GM20000 (cell line): ENCODE measurements at places on chromosomes 2 and 18.

DNA sequence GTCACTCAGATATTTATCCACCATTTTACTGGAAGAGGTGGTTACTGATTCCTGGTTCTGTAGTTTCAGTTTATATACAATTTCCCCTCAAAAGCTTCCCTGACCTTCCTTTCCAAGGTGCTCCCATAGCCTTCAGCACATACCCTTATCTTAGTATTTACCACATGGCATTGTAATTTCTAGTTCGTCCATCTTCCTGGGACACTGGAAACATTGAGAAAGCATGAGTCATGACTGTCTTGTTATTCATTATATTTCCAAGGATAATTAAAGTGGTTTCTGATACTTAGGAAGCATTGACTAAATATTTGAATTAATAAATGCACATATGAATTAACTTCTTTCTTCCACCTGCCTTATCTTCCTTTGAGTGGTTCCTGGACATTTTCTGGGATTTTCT, 203.8 kb downstream of the ETAA1 start:
- no peak for DNase-seq

GRCh38 chr2:211875488-211875887, 663.1 kb downstream of the ERBB4 start:
- DNase-seq: no peak

- DNase-seq: no peak
These were observed 521.2 kb downstream of the TNS1 start for GRCh38 chr2:217481577-217481976.

DNA sequence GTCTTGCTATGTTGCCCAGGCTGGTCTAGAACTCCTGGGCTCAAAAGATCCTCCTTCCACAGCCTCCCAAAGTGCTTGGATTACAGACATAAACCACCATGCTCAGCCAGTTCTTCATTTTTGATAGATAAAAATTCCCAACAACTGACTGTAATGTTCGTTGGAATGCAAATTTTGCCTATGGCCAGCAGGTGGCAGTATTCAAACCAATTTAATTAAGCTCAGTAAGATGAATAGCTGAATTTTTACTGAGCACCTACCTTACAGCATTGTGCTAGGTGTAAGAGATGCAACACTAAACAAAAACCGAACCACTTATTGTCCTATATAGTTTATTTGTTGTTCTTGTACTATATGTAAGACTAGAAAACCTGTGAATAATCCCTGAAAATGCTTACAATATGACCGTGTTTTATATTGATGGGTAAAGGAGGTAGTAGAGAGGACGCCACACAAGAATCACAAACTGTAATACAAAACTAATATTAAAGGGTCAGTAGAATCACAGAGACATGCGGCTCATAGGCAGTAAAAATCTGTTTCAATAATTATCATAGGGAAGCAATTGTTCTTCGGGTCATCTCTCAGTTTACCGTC, 8.2 kb upstream of the TMEM182 start:
- DNase-seq: peak; percentile 28

- no peak for DNase-seq
These were observed 214.2 kb downstream of the CALCRL start for GRCh38 chr2:187233811-187234210.

DNA sequence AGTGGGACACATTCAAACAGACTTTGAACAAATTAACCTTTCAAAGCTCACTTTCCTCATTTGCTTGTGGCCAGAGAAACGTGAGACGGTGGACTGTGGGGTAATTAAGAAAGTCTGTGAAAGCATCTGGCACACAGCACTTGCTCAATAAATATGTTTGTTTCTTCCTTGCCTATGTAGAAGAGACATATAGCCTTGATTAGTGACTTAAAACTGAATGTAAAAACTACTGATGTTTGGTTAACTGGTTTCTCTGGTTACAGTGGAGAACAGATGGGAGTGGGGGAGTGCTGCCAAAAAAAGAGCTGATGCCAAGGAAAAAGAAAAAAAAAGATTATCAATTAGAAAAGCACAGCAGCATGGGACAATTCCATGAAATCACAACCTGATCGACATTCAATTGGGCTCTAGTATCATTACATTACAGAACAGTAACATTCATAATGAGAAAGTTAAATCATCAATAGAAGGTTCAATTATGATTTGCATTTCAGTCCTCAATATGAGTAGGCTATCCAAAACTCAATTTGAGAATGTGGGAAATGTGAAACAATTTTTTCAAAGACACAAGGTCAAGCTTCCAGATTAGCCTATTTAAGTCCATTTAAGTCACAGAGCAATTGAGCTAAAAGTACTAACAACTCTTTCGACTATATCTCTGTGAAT, 14.7 kb downstream of the CUL3 start:
- no peak for DNase-seq

DNA sequence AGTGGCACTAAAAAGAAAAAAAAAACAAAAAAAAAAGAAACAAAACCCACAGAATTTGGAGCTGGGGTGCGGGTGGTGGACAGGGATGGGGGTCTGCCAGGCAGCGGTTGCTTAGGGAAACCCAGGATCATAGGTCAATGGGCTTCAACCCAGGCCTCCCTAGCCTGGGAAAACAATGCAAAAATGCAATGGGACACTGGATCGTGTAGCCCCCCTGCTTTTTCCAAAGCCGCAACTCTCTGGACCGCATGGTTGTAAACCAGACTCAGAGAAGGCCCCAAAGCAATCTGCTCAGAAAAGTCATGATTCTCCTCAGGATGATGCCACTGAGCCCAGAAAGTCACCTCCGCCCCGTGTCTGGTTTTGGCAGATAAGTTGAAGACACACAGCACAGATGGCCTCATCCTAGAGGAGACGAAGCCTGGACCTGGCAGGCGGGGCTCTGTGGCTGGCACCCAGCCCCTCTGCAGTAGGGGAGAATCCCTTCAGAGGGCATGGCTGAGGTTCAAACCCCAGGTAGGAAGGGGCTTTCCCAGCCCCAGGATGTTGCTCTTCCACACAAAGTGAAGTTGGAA, 5.1 kb downstream of the DLX2 start:
- peak; percentile 33 for DNase-seq

DNA sequence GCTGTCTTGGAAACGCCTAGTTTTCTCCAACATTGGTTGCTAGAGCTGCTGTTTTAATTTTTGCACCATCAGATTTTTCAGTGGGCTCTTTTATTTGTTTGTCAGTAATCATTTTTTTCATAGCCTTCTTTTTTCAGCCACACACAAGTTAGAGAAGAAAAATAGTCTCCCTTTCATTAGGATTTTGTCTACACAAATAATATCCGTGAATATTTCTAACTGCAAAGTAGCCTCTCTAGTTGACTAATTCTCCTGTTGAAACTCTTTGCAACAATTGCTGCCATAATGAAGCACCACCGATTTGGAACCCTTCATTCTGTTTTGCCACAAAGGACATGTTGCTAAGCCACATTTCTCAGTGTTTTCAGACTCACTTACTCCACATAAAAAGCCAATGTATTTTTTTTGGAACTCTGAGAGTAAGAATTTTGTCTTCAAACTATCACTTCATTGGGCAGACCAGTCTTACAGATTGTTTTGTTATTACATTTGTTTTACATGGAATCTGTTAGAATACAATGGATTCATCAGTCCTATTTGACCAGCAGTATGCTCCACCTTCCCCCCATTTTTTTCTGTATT, 9.6 kb downstream of the KCNJ3 start:
- DNase-seq: no peak

- DNase-seq: no peak
These were observed 2.7 kb downstream of the PER2 start for GRCh38 chr2:238285653-238286082.

DNA sequence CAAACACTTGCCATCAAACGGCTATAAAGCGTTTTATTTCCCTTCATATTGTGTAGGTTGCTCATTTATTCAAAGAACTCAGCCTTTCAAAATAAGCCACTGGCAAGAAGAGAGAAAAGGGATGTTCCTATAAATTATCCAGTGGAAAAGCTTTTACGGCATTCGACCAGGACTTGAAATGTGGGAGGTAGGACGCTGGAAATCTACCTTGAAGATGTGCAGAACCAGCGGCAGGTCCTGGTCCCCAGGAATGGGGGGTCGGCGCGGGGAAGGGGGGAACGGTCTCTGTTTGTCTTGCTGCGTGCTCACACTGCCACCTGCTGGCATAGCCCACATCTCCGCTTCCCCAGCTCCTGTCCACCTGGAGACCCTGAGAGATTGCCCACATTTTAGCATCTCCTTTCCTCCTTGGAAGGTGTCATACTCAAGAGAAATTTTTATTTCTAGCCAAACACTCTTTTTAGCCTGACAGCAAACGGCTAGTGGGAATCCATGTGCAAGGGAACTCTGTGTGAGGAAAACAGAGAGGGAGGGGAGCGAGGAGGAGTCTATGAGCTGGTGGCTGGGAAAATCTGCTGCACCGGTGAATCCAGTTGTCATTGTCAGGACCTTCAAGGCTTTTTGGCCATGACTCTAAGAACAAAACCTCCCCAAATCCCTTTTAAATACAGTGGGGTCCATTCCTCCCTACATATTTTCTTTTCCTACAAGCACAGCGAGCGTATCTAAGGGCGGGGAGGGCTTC, 349.0 kb upstream of the PKDCC start:
- DNase-seq: peak; percentile 52

GRCh38 chr2:168524005-168524404, 67.9 kb downstream of the CERS6 start:
- no peak for DNase-seq

DNA sequence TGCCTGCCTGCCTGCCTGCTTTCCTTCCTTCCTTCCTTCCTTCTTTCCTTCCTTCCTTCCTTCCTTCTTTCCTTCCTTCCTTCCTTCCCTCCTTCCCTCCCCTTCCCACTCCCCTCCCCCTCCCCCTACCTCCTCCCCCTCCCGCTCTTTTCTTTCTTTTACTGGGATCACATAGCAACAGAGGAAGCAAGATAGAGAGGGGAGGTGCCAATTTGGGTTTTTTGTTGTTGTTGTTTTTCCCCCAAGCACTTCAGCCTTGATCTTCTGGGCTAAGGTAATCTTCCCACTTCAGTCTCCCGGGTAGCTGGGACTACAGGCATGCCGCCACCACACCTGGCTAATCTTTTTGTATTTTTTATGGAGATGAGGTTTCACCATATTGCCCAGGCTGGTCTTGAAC, 20.0 kb downstream of the PPM1B start:
- DNase-seq: no peak

DNA sequence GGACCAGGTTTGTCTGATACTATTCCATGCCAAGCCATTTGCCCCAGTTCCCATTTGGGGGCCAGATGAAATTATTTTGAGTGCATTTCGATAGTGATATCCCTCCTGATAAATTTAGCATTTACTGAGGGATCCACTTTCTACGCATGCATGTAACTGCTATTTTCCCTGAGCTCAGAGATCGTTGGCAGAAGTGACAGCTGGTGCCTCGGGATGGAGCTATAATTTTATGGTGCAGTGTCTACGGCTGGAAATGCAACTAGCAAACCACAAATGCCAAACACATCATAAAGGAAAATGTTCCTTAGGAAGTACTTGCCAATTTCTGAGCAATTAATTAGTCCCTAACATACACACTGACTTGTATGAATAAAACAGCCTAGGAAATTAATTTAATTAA, 254.8 kb downstream of the SLC8A1 start:
- DNase-seq: no peak

- no peak for DNase-seq
These were observed 78.3 kb downstream of the STPG4 start for GRCh38 chr2:47076586-47077441.

GRCh38 chr2:209534228-209534627, 110.4 kb downstream of the MAP2 start:
- no peak for DNase-seq
